ENCODE measurements at places on chromosomes 5 and 9. TPM values are rescaled to one million over a fixed set of nuclear protein-coding genes. Genes with fewer than 3 reads are reported as not detected.

Gene EQTN
- total RNA-seq: not detected

Gene NUTM2F
- total RNA-seq: not detected

Gene PTPN3
- 2.0 TPM for total RNA-seq

Gene PCDHA6
- 1.3 TPM for total RNA-seq

Gene HAVCR1
- not detected for total RNA-seq

Gene UBE2QL1
- total RNA-seq: 0.25 TPM

Gene C1QTNF2
- 2.0 TPM for total RNA-seq

Gene DDX4
- not detected for total RNA-seq

Gene FOXI1
- not detected for total RNA-seq
